ENCODE measurements at places on chromosomes 2 and 18. TPM values are rescaled to one million over a fixed set of nuclear protein-coding genes. Genes with fewer than 3 reads are reported as not detected.

- no peak for DNase-seq
Observed at GRCh38 chr18:42509750-42510415, 554.8 kb downstream of the PIK3C3 start.

- DNase-seq, result no peak
Observed at GRCh38 chr2:196955036-196955435, 28.5 kb upstream of the PGAP1 start.

DNA sequence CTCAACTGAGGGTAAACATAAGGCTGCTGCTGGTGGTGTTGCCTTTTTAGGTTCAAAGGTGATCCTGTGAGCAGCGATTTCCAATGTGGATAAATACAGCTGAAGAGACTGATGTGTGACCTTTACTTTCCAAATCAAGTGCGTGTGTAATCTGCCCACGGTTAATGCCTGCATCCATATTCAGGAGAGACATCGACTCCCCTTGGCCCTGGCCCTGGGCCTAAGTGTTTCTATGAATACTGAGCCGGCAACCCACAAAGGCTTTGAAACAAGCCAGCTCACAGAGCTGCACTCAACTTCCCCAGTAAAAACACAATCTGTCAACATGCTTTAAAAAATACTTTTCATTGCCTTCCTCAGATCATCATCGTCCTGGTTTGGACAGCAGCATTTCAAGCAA lies 1026.6 kb downstream of the TMEM182 start:
- DNase-seq, result no peak

RPL37A gene
- total RNA-seq, result 3,125 TPM

All from activated CD4-positive, alpha-beta T cell treated with anti-CD3 and anti-CD28 coated beads, Interleukin-2, amount 10 ng/mL, durations not matched to agents 24 days and 14 days (primary cell).